ENCODE measurements at places on chromosomes 2 and 18.

- no peak for DNase-seq
Measured at GRCh38 chr2:42810971-42811811, 18.8 kb upstream of the HAAO start.

GRCh38 chr18:70411307-70411706 lies 122.5 kb downstream of the SOCS6 start:
- no peak for DNase-seq

DNA sequence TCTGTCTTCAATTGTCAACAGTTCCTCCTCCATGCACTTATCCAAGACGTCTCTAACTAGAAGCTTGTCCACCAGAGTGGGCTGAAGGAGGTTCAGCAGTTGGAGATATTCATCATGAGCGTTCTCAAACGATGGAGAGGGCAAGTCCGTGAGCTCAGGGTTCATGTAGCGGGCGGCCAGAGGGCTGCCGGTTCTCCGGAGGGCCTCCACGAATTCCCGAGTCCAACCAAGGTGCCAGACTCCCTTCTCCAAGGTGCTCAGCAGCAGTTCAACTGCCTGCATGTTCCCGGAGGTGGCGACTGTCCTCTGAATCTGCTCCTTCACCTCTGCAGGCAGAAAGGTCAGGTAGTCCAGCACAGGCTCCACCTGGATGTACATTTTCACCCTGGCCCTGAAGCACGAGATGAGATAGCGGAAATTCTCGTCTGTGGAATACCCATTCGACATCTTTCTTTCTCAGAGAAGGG lies 590 bp downstream of the IFIH1 start:
- DNase-seq, result no peak

DNA sequence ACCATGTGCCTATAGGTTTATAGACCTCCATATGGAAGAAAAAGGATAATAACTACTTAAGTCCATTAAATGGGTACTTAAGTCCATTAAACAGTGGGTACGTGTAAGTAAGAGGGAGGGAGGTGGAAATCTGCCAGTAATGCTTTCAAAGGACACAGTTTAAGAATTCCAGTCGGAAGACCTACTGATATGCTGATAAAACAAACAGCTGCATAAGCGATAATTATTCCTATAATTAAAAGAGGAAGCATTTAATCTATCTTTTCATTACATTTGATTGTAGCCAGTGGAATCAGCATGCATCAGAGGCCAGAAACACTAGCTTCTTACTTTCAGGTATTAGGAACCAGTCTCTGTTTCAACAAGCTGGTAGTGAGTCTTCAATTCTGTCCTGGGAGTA lies 96.4 kb upstream of the DDX18 start:
- no peak for DNase-seq

DNA sequence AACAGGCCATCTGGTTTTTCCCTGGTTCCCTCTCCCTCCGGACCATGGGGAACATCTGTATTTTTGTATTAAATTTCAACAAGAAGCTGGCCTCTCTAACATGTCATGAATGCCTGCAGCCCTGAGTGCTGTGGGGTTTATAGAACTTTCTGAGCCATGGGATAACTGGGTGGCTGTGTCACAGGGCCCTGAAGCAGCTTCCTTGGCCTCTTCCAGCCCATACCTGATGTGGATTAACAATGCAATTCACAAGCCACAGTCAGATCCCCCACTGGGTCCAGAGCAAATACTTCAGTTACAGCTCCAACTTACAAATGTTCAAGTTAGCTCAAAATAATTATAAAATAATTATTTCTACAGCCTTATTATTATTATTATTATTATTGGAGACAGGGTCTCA lies 307.8 kb upstream of the CELF4 start:
- no peak for DNase-seq

GRCh38 chr2:207073801-207074678 lies 91.7 kb downstream of the KLF7 start:
- no peak for DNase-seq

DNA sequence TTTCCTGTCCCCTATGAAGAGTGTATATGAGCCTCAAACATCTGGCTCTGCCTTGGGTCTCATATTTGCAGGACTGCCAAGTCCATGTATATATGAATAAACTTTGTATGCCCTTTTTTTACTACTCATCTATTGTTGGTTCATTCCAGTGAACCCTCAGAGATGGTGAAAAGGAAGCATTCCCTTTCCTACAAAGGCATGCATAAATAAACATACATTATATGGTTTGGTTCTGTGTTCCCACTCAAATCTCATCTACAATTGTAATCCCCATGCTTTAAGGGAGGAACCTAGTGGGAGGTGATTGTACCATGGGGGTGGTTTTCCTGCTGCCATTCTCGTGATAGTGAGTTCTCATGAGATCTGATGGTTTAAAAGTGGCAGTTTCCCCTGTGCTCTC lies 534.2 kb downstream of the SPAG16 start:
- DNase-seq, result no peak

- no peak for DNase-seq
Measured at GRCh38 chr2:42752314-42752713, 11.6 kb downstream of the OXER1 start.

DNA sequence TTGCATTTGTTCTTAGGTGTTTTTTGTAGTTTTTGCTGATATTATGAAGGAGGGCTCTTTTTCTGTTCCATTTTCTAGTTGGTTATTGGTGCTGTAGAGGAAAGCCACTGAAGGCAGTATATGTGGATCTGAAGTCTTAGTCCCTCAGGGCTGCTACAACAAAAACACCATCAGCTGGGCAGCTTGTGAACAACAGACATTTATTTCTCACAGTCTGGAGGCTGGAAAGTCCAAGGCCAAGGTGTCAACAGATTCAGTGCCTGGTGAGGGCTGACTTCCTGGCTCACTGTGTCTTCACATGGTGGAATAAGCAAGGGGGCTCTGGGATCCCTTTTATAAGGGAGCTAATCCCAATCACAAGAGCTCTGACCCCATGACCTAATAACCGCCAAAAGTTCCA lies 31.4 kb upstream of the HDAC4 start:
- DNase-seq, result no peak

GRCh38 chr2:240214790-240215675 lies 74.6 kb upstream of the OTOS start:
- no peak for DNase-seq

GRCh38 chr2:69589973-69590652 lies 53.4 kb downstream of the AAK1 start:
- no peak for DNase-seq

GRCh38 chr2:151350579-151351195 lies 6.7 kb upstream of the TNFAIP6 start:
- DNase-seq, result no peak

DNA sequence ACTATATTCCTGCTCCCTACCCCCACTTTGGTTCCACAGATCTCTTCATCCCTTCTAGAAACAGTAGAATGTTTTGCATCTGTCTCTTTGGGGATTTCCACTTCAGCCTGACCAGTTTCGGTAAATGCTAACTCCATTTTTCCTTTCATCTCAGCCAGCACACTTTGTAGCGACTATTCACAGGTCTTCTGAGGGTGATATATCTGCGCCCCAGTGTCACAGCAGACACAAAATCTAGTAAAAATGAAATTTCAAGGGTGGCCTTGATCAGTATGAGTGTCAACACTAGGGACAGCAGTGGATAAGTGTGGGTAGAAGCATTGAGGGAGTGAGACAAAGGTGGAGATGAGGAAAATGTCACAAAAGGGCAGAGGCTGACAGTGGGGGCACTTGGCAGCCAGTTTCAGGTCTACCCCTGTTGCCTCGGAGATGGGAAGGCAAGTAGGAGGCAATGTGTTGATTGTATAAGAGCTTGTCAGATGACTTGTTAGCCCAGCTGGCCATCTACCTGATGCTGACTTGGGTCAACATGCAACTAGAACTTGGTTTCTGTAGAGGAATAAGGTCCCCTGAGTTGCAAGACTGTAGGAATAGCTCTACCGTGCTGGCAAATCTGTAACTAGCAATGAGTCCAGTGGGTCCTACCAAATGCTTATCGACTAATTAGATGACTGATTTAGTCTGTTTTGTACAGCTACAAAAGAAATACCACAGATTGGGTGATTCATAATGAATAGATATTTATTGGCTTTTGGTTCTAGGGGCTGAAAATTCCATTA lies 60.7 kb downstream of the CXCR4 start:
- no peak for DNase-seq

DNA sequence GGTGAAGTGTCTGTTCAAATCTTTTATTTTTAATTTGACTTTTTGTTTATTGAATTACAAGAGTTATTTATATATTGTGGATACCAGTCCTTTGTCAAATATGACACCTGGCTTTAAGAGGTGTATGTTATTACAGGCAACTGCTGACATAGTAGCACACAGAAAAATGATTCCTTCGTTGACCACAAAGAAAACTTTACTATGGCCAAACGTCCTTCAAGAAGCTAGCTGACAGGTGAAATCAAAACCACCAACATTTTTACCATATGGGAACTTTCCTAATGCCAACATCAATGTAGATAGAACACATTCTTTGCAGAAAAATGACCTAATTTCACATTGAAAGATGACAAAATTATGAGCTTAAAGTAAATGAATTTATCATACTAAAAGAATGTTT lies 6.4 kb upstream of the SRBD1 start:
- DNase-seq, result no peak

- DNase-seq, result no peak
Measured at GRCh38 chr18:62523255-62523588, 397 bp downstream of the ZCCHC2 start.

DNA sequence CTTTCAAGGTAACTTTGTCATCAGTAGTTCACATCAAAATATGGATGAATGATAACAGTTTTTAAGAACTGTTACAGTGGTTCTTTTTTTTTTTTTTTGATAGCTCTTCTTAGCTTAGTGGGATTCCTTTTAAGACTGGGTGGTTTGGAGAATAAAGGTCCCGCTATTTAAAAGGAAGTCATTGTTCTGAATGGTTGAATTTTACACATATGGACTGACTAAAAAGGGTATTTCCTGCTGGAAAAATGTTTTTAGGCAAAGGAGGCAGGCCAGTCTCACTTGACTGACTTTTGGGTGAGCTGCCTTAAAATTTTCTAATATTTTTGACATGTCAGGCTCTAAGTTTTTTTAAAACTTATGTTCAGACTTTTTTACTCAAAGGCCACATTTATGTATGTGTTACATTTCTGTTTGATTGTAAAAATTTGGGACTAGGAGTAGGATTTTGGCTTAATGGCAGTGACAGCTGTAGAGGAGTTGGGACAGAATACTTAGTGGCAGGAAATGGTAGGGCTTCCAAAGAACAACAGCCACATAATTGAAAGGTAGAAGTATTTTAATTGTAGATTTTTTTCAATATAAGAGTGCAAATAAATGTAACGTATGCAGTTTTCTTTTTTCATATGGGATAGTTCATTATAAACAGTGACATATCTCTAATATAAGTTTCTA lies 13.7 kb downstream of the VAPA start:
- no peak for DNase-seq

DNA sequence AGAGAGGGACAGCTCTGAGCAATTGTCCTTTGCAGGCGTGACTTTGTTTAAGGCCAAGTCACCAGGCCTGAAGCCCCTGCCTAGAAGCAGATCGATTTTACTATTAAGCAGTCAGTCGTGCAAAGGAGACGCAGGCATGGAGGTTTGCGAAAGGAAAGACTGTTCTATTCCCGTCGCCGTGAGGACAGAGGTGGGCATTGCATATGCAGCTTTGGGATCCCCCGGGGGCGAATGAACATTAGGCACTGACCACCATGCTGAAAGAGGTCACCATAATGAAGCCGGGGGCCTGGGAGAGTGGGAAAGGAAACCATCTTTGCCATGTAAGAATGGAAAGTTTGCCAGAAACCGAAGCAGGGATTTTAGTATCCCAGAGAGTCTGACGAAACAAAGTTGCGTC lies 231.6 kb downstream of the BCL11A start:
- no peak for DNase-seq

GRCh38 chr2:124267794-124268193 lies 242.7 kb downstream of the CNTNAP5 start:
- peak; percentile 53 for DNase-seq

DNA sequence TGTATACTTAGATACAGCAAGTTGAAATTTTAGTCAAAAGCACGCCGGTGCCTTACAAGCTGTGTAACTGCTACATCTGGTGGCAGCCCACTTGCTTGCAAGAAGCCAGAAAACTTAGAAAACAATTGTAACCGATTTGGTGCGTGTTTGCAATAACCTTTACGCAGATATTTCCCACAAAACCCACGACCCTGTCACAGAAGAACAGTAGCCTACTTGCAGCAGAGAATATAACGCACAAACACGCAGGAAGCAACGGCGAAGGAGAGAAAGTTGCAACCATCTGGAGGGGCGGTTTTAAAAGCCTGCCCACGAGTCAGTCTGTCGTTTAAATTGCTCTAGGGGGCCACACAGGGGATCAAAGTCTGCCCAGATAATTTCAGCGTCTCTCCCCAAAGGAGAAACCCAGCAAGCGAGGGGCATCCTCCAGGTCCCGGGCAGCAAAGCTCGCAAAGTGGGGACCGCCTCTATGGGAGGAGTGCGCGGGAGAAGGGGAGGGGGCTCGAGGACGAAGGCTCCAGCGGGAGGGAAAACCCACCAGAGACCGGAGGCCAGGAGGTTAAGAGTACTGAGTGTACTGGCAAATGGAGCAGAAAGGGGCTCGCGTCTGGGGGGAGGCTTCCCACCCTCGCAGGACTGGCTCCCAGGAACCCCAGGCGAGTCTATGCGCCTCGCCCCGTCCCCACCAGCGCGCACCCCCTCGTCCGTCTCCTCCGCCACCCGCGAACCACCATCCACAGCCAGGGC lies 1.1 kb downstream of the TLK1 start:
- no peak for DNase-seq

DNA sequence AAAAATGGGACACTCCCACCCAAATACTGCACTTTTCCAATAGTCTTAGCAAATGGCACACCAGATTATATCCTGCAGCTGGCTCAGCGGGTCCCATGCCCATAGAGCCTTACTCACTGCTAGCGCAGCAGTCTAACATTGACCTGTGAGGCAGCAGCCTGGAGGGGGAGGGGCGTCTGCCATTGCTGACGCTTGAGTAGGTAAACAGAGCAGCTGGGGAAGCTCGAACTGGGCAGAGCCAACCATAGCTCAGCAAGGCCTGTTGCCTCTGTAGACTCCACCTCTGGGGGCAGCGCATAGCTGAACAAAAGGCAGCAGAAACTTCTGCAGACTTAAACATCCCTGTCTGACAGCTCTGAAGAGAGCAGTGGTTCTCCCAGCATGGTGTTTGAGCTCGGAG lies 110.4 kb downstream of the CTIF start:
- DNase-seq, result no peak

DNA sequence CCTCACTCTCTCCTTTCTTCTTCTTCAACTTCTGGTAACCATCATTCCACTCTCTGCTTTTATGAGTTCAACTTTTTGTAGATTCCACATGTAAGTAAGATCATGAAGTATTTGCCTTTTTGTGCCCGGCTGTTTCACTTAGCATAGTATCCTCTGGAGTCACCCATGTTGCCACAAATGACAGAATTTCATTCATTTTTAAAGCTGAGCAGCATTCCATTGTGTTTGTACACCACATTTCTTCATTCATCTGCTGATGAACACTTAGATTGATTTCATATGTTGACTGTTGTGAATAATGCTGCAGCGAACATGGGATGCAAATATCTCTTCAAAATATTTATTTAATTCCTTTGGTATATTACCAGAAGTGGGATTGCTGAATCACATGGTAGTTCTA lies 133.6 kb upstream of the ERBB4 start:
- no peak for DNase-seq

Data from fibroblast of skin of left quadriceps (primary cell).